ENCODE measurements at places on chromosomes 12 and 14. TPM values are rescaled to one million over a fixed set of nuclear protein-coding genes. Genes with fewer than 3 reads are reported as not detected.

GRCh38 chr14:72603639-72604038 lies 290.3 kb downstream of the DPF3 start:
- H3K27me3 ChIP-seq = no peaks in the 10 kb centered on the region
- no peaks in the 10 kb centered on the region for H3K36me3 ChIP-seq

- no peaks in the 10 kb centered on the region for H3K4me1 ChIP-seq
- H3K27ac ChIP-seq = no peak overlapping the region
- H3K4me3 ChIP-seq = no peak overlapping the region
- no peaks in the 10 kb centered on the region for H3K36me3 ChIP-seq
- DNase-seq = no peak
- H3K27me3 ChIP-seq = no peaks in the 10 kb centered on the region
These were observed 25.0 kb upstream of the BDKRB1 start for GRCh38 chr14:96231056-96231455.

GRCh38 chr12:50257236-50258166 lies 25.8 kb downstream of the LIMA1 start:
- H3K4me1 ChIP-seq = peaks cover 16% of the 10 kb centered on the region
- no peaks in the 10 kb centered on the region for H3K36me3 ChIP-seq
- peak overlapping the region; percentile 12 for H3K27ac ChIP-seq
- peak; percentile 54 for DNase-seq
- H3K4me3 ChIP-seq = no peak overlapping the region

DNA sequence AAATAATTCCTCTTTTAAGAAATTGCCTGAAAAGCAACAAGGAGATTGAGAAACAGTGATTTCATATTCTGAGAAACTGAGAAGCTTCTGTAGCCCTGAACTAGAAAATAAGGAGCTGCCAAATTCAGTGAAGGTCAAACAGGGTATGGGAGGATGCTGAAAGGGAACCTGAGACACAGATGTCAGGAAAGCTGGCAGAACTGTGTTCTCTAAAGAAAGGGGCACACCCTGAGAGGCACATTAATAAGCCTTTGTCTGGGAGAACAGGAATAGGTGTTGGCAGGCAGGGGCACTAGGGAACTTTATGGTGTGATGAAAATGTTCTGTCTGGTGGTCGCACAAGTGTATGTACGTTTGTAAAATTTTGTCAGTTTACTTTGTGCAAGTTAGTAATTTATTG lies 29.6 kb downstream of the VRK1 start:
- no peak overlapping the region for H3K4me3 ChIP-seq
- no peak for DNase-seq
- no peaks in the 10 kb centered on the region for H3K27me3 ChIP-seq
- H3K27ac ChIP-seq = no peak overlapping the region

- no peak overlapping the region for H3K4me3 ChIP-seq
- no peaks in the 10 kb centered on the region for H3K4me1 ChIP-seq
- no peak for DNase-seq
- no peak overlapping the region for H3K27ac ChIP-seq
These were observed 38.8 kb downstream of the TRAFD1 start for GRCh38 chr12:112164011-112164660.

- H3K4me1 ChIP-seq = no peaks in the 10 kb centered on the region
- H3K27ac ChIP-seq = no peak overlapping the region
- H3K27me3 ChIP-seq = no peaks in the 10 kb centered on the region
- no peak overlapping the region for H3K4me3 ChIP-seq
- H3K36me3 ChIP-seq = no peaks in the 10 kb centered on the region
These were observed 71.3 kb downstream of the PHLDA1 start for GRCh38 chr12:75960086-75960910.

GRCh38 chr14:25833341-25834126 lies 764.3 kb downstream of the NOVA1 start:
- DNase-seq = peak; percentile 70
- H3K4me3 ChIP-seq = no peak overlapping the region
- H3K27me3 ChIP-seq = no peaks in the 10 kb centered on the region
- no peak overlapping the region for H3K27ac ChIP-seq

DNA sequence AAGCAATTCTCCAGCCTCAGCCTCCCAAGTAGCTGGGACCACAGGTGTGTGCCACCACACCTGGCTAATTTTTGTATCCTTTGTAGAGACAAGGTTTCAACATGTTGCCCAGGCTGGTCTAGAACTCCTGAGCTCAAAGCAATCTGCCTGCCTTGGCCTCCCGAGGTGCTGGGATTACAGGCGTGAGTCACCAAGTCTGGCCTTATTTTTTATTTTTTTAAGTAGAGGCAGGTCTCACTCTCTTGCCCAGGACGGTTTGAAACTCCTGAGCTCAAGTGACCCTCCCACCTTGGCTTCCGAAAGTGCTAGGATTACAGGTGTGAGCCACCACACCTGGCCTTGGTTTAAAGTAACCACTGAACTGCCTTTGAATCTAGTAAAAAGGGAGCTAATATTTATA lies 56.8 kb downstream of the SPPL3 start:
- peaks cover 6% of the 10 kb centered on the region for H3K4me1 ChIP-seq
- no peaks in the 10 kb centered on the region for H3K36me3 ChIP-seq
- no peak overlapping the region for H3K27ac ChIP-seq
- no peak for DNase-seq

DNA sequence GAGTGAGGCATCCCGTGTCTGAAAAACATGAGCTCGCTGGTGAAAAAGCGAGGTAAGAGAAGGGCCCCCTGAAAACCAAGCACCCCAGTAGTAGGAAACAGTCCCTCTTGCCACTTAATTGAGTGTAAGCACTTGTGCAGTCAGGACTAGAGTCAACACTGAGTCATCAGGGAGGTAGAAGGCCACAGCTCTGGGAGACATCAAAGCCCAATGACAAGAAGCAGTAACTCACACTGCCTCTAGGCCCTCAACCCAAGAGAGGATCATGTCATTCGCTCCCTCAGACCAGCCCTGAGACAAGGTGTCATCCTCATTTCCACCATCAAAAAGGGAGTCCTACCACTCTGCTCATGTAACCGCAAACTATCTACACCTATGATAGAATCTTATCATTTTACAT lies 17.8 kb downstream of the POMT2 start:
- no peaks in the 10 kb centered on the region for H3K27me3 ChIP-seq
- no peak for DNase-seq
- H3K36me3 ChIP-seq = no peaks in the 10 kb centered on the region
- H3K4me3 ChIP-seq = no peak overlapping the region

DNA sequence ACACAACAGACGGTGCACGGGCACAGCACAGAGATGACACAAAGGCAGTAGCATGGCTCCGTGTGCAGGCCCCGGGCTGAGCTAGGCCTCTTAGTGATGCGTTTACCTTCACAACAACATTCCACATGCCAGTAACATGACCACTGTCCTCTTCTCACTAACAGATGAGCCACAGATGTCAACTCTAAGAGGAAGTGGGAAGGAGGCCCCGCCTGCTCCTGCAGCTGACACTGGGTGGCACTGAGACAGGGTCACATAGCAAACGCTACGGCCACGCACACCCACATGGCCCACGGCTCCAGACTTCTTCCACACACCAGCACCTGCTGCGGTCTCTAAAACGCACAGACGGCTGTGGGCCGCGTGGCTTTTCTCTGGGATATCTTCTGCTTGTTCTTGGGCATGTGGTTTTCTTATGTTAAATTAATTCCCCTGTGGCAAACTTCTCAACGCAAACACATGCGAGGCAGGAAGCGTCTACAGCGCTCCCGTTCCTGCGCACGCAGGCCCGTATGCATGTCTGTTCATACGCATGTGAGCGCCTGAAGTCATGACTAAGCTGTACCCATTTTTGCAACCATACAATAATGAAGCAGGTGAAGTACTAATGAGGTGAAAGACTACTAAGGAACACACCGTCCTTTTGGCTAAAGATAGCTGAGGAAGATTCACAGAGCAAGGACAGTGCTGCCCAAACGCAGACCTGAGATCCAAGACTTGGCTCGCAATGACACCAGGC lies 26.8 kb downstream of the AMN start:
- H3K27ac ChIP-seq = no peak overlapping the region
- H3K4me1 ChIP-seq = peaks cover 21% of the 10 kb centered on the region
- H3K36me3 ChIP-seq = no peaks in the 10 kb centered on the region
- H3K27me3 ChIP-seq = no peaks in the 10 kb centered on the region
- DNase-seq = no peak

DNA sequence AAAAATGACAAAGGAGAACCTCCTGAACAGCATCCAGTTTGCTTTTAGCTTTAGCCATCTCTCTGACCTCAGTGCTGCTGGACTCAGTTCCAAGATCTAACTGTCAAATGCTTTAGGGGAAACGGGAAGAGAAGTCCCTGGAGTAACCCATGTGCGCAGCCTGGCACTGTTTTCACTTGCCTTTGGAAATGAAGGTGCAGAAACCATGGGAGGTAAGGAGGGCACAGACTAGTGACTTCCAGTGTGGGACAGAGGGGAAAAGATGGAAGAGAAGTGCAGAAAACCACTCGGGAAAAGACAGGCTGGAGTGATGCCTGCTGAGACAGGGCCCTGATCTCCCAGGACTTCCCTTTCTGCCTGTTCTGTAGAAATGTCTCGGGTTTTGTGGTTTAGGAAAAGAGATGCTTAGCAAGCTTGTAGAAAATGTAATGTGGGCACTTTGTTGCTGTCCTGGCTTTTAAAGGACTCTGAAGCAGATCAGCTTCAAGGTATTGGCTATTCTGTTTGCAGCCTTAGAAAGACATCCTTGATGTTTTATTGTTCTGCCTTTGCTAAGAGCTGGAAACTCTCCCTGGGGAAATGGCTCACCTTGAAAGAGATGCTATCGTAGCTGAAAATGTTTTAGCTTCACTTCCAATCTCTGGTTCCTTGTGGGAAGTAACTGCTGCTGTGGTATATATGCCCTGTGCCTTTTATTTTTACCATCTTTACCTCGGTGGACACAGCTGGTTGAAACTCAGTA lies 124.6 kb upstream of the HIF1A start:
- DNase-seq = no peak
- H3K27ac ChIP-seq = no peak overlapping the region
- no peaks in the 10 kb centered on the region for H3K36me3 ChIP-seq
- H3K27me3 ChIP-seq = no peaks in the 10 kb centered on the region
- no peak overlapping the region for H3K4me3 ChIP-seq
- peaks cover 32% of the 10 kb centered on the region for H3K4me1 ChIP-seq

- DNase-seq = peak; percentile 56
- no peaks in the 10 kb centered on the region for H3K27me3 ChIP-seq
- H3K27ac ChIP-seq = no peak overlapping the region
- no peak overlapping the region for H3K4me3 ChIP-seq
- no peaks in the 10 kb centered on the region for H3K4me1 ChIP-seq
- H3K36me3 ChIP-seq = no peaks in the 10 kb centered on the region
These were observed 147.4 kb upstream of the EGLN3 start for GRCh38 chr14:34098045-34098984.

GRCh38 chr14:71311061-71311460 lies 403.8 kb downstream of the PCNX1 start:
- H3K36me3 ChIP-seq = no peaks in the 10 kb centered on the region
- H3K27me3 ChIP-seq = no peaks in the 10 kb centered on the region
- H3K4me1 ChIP-seq = no peaks in the 10 kb centered on the region
- no peak overlapping the region for H3K4me3 ChIP-seq

DNA sequence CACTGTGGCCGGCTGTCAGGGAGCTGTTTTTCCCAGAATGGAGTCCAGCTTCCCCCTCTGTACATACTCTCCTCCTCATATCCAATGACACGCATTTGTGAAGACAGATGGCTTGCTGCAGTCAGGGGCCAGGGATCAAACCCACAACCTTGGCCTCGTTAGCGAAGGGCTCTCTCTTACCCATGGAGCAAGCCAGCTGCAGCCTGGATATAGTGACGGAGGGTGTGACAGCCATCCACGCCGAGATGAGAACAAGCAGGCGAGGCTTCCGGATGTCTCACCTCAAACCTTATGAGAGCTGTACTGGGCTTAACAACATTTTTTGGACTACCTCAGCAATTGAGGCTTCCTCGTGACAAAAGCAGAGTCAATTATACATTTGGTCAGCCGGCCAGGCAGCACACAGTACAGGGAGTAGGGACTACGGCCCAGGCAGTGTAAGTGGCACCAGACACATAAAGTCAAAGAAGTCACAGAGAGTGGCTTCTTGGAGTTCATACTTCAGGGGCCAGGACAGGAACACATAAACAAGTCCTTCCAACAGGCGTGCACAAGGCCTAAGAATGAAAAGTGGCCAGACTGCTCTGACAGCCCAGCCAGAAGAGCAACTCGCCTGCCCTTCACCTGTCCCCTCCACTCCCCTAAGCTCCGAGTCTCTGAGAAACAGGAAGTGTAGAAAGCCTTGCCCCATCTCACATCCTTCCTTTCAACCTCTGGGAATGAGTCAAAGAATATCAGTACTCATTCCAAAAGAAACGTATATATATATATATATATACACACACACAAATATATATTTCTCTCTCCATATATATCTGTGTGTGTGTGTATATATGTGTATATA lies 115.1 kb downstream of the TTC7B start:
- H3K27me3 ChIP-seq = no peaks in the 10 kb centered on the region
- H3K4me1 ChIP-seq = peaks cover 4% of the 10 kb centered on the region
- no peak overlapping the region for H3K27ac ChIP-seq
- H3K36me3 ChIP-seq = no peaks in the 10 kb centered on the region
- H3K4me3 ChIP-seq = no peak overlapping the region

- H3K27ac ChIP-seq = peak overlapping the region; percentile 56
- H3K4me3 ChIP-seq = no peak overlapping the region
- peaks cover 41% of the 10 kb centered on the region for H3K4me1 ChIP-seq
- H3K36me3 ChIP-seq = no peaks in the 10 kb centered on the region
These were observed 42.6 kb downstream of the SH2B3 start for GRCh38 chr12:111448266-111448830.

GRCh38 chr12:92696216-92696615 lies 6.6 kb upstream of the PLEKHG7 start:
- no peaks in the 10 kb centered on the region for H3K4me1 ChIP-seq
- no peak overlapping the region for H3K27ac ChIP-seq
- DNase-seq = no peak

- no peak for DNase-seq
- H3K4me1 ChIP-seq = no peaks in the 10 kb centered on the region
- no peak overlapping the region for H3K4me3 ChIP-seq
- no peaks in the 10 kb centered on the region for H3K36me3 ChIP-seq
- H3K27ac ChIP-seq = no peak overlapping the region
These were observed 15.9 kb downstream of the FAM181A start for GRCh38 chr14:93943052-93943451.

DNA sequence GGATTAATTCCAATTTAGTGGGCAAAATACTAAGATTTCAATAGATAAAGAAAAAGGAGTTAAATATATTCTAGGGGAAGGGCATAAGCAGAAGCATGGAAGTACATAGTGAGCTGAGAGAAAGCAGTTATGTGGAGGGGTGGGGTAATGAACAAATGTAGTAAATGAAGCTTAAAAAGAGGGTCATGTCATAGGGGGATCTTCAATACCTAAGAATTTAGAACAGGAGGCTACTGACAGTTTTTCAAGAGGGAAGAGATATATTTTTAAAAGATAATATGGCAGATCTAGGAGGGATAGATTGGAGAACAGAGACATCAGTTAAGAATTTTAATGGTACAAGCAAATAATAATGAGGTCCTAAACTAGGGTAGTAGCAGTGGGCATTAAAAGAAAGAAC lies 9.4 kb downstream of the SYCP3 start:
- H3K4me3 ChIP-seq = no peak overlapping the region
- no peak overlapping the region for H3K27ac ChIP-seq
- no peaks in the 10 kb centered on the region for H3K36me3 ChIP-seq
- no peaks in the 10 kb centered on the region for H3K27me3 ChIP-seq
- no peaks in the 10 kb centered on the region for H3K4me1 ChIP-seq

- DNase-seq = no peak
- peaks cover 4% of the 10 kb centered on the region for H3K4me1 ChIP-seq
- H3K36me3 ChIP-seq = no peaks in the 10 kb centered on the region
- peak overlapping the region; percentile 89 for H3K27ac ChIP-seq
- H3K27me3 ChIP-seq = no peaks in the 10 kb centered on the region
- H3K4me3 ChIP-seq = peak overlapping the region; percentile 95
These were observed 1.4 kb downstream of the HECTD4 start for GRCh38 chr12:112380663-112381405.

CLSTN3 gene
- 22.7 TPM for total RNA-seq

MEG3 gene
- total RNA-seq = 324 TPM

PTPRR gene
- 0.24 TPM for total RNA-seq

ACSS3 gene
- 17.1 TPM for total RNA-seq

SLC4A8 gene
- 78.6 TPM for total RNA-seq

CLEC2D gene
- 36.3 TPM for total RNA-seq

All from testis (tissue), 5 donors.